ENCODE measurements at places on chromosomes 13 and 19.

DNA sequence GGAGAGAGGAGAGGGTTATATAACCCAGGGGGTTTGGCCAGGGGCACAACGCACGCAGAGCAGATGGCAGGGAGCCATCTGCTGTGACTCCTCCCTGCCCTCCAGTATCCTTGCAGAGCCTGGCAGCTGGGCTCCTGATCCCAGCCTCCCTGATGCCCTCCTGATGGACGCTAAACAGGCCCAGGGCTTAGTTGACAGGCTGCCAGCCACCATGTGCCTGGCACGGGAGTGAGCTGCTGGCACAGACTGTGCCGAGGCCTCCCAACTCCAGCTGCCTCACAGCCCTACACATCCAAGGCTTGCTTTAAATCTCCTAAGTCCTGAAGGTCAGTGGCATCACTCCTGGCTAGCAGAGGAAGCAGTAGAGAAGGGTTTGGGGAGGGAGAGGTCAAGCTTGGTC, 16.7 kb downstream of the SYDE1 start:
- peak; percentile 66 for DNase-seq

- no peak for DNase-seq
Measured at GRCh38 chr19:12794196-12794941, 3.1 kb downstream of the JUNB start.

GRCh38 chr13:106569233-106570095, 1.5 kb upstream of the ARGLU1 start:
- no peak for DNase-seq

- no peak for DNase-seq
Measured at GRCh38 chr19:56732976-56733375, 61.4 kb upstream of the ZNF835 start.

GRCh38 chr19:4957981-4958380, 10.9 kb upstream of the KDM4B start:
- no peak for DNase-seq

All from transverse colon (tissue), 4 donors.